ENCODE measurements at places on chromosomes 2 and 18.

GRCh38 chr2:47697000-47697601 lies 85.8 kb upstream of the MSH6 start:
- no peak for DNase-seq

DNA sequence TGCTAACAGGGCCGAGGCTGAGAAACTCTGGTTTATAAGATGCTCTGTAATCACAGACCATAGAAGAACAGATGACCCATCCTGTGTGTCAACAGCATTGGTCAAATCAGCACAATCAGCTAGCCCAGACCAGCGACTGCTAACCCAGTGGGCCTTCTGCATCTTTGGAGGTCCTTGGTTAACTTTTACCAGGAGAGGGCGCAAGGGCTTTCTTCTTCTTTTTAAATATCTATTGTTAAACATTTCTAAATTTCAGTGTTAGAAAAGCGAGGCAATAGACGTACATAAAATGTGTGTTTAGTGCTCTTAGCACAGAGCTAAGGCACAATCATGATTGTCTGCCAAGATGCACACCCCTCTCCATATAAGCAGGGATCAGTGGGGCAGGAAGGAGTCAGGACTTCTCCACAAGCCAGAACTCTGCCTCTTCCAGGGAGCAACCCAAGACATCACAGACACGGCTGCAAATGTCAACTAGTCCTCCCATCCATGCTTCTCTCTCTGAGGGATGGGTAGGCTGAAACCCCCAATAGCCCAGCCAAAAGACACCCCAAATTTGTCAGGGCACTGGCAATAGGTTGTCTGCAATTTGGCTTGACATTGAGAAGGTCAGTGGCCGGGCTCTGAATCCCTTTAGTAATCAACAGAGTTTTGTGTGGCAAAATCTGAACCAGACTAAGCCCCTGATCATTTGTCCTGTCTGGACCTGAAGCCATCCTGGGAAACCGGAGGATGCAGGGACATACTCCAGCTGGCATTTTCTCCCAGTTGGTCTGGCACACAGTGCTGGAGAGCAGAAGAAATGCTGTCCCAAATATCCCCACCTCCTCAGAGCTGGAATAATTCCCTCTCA lies 188.2 kb downstream of the BCL2 start:
- peak; percentile 44 for DNase-seq

DNA sequence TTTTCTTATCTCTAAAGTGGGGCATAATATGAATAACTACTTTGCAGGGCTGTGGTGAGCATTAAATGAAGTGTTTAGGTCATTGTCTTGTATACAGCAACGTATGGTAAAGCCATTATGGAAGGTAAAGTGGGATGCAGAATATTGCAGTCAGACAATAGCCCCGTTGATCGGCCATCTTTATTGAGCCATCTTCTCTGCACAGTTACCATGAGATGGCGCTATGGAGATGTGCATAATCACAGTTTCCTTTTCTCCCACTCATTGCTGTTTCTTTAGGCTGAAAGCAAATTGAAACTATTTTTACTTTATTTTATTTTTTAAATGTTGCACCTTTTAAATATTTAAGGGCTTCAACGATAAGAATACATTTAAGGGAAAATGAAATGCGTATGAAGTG lies 108.9 kb downstream of the THSD7B start:
- DNase-seq, result peak; percentile 8

DNA sequence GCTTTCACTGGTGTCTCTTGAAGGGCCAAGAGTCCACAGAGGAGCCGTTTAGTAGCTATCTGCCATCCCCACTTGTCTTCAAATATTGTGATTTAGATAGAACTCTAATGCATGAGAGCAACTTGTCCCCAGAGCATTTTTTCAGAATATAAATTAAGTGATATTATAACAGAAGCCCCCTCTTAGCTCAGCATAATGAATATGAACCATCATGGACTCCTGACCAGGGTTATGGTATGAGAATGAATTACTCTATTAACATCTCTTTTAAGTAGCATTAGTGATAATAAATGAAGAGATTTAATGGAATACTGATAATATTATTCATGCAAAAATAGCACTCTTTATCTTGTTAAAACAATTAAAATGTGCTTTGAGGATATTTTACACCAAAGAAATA lies 709.6 kb downstream of the GALR1 start:
- DNase-seq, result no peak

DNA sequence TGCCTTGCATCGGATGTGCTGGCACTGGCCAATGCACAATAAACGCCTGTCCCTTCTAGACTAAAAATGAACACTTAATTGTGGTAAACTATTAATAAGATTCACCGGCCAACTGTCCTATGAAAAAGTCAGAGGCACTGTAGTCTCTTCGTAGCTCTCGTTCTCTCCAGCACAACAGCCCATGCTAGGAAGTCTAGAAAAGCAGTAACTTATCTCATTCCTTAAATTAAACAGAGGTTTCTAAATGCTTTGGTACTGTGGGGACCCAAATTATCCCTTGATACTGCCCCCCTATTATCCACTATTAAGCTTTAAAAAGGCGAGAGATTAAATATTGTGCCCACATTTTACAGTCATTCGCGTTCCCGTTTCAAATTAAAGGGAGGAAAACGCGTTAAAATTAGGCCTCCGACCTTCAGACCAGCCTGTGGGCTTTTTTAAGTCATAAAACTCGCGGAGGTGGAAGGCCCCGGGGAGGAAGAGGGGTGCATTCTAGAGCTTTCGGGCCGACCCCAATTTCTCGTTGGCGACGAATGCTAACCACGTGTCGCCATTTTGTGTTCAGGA lies 1.5 kb upstream of the PCBP1 start:
- DNase-seq, result no peak

- DNase-seq, result peak; percentile 13
These were observed 165.5 kb downstream of the GCA start for GRCh38 chr2:162509288-162509968.

GRCh38 chr2:144490017-144490416 lies 29.9 kb downstream of the ZEB2 start:
- no peak for DNase-seq

GRCh38 chr2:14577843-14578242 lies 54.7 kb upstream of the LRATD1 start:
- no peak for DNase-seq

Measured in adrenal gland (tissue), 19 donors.